RPMI8226 (cell line): ENCODE measurements at places on chromosomes 7 and 10.

- DNase-seq: no peak
These were observed 263.0 kb downstream of the GRID1 start for GRCh38 chr10:86103391-86104101.

DNA sequence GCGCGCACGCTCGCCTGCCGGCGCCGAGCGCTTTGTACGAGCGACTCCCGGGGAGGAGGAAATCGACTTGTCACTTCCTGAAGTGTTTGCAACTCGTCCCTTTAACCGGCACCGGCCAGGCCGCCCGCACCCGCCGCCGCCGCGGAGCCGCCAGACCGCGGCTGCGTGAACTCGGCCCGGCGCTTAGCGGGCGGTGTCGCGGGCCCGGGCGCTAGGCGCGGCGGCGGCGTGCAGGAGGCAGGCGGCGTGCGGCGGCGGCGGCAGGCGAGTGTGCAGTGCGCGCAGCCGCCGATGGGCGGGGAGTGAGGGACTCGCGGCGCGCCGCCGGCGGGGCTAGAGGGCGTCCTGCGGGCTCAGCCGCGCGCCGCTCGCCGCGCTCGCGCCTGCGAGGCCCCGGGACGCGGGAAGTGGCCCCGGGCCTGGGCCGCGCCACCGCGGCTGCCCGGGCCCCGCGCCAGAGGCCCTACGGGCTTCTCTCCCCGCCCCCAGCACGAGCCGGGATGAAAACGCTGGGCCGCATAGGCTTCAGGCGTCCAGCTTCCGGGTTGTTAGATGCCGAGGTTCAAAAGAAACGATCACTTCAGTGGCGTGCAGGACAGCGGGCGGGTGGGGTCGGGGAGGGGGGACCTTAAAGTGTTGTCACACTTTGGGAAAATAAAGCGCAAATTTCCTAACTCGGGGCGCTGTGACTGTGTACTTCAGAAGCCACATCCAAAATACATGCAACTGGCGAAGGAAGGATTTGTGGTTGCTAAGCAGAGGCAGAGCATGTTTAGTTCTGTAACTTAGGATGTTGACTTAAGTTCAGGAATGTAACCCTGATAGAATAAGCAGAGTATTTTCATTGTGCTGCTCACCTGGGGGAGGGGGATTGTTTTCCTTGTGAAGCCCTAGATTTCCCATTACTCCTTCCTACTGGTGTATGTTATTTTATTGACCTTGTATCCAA, at the start of gene FAM53B:
FAM53B (minus strand) TSS at position 277 of the 949 bp plus-strand sequence. CDS start 37,665 bp downstream, outside the sequence.
- peak; percentile 89 for DNase-seq

GRCh38 chr10:75233444-75234016, 2.2 kb downstream of the COMTD1 start:
- no peak for DNase-seq

DNA sequence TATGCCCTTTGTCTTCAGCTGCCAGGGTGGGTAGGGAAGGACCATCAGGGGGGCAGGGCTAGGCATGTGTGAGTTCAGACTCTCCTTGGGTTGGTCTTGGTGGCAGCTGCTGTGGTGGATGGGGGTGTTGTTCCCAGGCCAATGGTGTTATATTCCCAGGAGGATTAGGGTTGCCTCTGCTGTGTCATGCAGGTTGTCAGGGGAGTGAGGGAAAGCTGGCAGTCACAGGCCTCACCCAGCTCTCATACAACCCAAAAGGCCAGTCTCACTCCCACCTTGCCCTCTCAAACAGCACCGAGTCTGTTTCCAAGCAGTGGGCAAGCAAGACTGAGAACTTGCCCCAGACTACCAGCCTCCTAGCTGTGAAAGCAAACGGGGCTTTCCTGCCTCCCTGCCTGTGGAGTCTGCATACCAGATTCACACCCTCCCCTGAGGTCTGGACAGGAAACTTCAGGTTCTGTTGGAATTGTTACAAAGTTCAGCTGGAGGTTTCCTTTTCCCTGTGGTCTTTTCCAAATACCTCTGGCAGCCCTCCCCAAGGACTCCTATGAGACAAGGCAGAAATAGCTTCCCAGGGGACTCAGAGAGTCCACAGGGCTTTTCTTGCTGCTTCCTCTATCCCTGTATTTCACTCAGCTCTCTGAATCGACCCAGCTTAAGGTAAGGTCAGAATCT, 1.4 kb downstream of the HYAL4 start:
- DNase-seq: no peak

GRCh38 chr7:99497766-99498545, 2.1 kb downstream of the ZNF394 start:
- DNase-seq: no peak

DNA sequence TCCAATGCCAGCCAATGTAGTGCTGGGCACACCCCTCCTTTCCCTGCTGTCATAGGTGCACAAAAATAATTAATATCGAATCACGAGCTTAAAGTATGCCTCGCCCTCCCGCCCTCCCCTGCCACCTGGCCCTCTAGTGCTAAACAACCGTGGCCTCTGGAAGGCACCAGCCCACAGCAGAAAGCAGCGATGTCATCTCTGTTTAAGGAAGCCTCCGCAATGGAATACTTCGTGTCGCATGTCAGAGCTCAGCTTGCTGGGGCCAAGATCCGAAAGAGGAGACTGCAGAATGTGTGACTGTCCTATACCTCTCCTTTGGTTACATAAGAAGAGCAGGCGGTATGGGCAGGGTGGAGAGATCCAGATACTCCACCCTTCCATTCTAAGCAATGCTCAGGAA, 71.5 kb downstream of the RHOBTB1 start:
- no peak for DNase-seq

DNA sequence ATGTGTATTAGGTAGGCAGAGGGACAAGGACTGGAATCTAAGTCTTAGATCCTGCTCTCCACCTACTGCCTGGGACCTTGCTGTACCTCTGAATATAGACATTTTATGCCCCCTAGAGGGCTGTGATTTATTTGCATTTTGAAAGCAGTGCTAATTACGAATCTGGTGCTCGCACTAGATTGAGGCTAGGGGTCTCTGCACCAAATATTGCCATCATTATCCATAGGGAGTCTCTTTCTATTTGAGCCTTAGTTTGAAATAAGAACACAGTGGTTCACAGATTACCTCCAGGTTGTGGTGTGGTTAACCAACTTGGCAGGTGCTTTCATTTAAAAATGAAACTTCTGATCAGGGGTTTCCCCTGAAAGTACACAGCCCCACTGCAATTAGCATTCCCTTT, 41.8 kb downstream of the CNNM1 start:
- DNase-seq: peak; percentile 23

DNA sequence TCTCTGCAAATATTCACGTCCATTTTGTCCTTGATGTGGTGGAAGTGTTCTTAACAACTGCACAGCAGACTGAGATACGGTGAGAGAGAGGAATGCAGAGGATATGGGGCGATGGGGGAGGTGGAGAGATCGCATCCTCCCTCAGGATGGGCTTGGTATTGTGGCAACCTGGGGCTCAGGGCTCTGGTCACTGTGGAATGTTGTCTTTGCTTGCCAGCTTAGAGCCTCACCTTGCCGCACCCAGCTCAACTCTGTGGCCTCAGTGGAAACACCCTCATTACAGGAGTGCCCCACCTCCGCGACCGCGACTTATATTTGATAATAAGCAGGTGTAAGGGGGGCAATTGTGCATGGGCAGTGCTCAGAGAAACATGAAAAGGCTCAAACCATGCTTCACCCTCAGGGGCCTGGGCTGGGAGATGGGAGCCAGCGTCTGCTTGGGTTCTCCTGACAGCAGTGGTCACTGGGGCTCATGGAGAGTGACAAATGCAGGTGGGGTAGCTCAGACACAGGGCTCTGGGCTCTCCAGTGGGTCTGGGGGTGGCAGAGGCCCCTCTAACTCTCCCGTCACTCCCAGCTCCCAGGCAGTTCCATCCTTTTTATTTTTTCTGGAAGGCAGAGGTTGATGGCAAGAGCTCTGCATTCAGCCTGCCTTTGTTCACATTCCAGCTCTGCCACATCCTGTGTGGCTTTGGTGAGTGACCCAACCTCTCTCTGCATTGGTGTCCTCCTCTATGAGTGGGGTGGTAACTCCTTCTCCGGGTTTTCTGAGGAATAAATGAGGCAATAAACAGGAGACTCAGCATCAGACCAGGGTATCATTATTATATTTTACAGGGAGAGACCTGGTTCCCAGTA, 43.1 kb upstream of the EMX2 start:
- DNase-seq: no peak

DNA sequence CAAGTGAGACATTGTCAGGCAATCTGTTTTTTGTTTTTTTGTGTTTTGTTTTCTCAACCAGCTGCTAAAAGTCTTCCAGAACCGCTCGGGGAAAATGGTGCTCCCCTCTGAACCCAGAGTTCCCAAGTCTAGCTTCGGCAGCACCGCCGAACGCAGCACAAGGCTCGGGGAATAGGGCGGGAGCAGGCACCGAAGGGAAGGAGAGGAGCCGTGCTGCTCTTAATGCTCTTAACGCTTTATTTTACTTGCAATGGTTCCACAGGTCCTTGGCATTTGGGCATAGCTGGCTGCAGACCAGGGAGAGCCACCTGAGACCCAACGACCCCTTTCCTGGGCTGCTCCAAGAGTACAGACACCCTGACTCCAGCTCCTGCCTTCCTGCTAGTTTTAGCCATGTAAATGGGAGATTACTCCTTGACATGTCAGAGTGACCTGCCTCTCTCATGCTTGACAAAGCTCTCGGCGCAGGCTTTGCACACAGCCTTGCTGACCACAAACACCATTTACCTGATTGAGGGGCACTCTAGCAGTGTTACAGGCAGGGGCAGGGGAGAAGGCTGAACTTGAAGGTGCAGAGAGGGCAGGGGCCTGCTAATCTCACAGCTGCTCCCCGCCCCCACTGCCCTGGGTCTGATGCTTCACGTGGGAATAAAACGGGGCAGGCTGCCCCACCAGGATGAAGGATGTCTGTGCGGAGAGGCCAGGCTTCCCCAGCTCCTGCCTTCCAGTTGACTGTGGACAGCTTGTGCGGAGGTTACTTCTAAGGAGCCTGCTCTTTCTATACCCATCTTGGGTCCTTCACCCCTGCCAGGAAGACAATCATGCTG, 58.6 kb upstream of the EFCAB10 start:
- DNase-seq: no peak

- DNase-seq: no peak
These were observed 99.7 kb downstream of the CSTF2T start for GRCh38 chr10:51599647-51600046.

GRCh38 chr10:109451879-109452278, 471.4 kb downstream of the XPNPEP1 start:
- DNase-seq: no peak

GRCh38 chr7:31020652-31021051, 31.5 kb upstream of the ADCYAP1R1 start:
- DNase-seq: no peak

DNA sequence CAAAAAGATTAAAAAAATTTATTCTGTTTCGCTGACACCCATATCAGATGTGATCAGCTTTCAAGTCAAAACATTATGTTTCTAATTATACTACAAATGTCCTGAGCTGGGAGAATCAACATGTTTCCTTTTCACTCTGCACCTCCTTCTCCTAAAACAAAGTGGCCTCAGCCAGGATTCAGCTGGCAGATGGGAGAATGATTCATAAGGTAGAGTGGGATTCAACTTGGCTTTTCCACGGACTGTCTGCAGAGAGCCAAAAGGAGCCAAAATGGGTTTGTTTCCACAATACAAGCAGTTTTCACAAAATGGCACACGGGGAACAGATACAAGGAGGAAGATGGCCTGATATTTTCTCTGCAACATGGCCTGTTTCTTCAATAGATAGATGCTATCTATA, 376.5 kb upstream of the PRKCQ start:
- DNase-seq: no peak

DNA sequence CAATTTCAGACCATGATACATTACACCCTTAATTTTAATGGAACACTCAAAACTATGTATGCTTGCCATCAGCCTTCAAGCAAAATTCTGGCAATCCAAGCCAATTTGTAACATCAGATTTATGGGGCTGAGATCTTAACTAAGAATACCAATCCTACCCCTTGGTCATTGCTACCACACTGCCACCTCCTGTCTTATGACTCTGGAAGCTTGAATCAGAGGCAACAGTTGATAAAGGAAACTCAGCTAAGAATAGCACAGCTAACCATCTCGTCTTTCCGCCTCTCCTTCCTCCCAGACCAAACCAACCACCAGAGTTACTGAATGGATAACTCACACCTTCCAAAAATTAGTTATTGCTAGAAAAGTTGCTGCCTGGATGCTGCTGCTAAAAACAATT, 7.4 kb downstream of the IGF2BP3 start:
- DNase-seq: no peak

- DNase-seq: no peak
These were observed 68.6 kb downstream of the NRG3 start for GRCh38 chr10:81943583-81943982.

DNA sequence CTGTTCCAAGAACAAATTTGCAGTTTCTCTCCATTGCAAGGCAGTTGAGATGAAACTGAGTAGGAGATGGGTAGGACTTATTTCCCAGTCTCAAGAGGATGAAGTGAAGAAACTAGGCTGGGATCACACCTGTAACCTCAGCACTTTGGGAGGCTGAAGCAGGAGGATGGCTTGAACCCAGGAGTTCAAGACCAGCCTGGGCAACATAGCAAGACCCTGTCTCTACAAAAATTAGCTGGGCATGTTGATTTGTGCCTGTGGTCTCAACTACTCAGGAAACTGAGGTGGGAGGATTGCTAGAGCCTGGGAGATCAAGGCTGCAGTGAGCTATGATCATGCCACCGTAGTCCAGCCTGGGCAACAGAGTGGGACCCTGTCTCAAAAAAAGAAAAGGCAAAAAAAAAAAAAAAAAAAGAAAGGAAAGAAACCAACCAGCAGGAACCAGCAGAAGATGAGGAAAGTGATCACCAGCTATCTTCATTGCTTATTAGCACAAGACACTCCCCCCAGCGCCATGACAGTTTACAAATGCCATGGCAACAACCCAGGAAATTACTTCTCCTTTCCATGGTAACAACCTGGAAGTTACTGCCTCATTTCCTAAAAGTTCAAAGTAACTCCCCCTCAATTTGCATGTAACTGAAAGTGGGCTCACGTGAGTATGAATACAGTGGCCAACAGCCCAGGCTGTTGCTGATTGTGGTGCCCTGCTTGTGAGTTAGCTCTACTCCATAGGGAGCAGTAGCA, 18.3 kb upstream of the ST8SIA6 start:
- DNase-seq: no peak

DNA sequence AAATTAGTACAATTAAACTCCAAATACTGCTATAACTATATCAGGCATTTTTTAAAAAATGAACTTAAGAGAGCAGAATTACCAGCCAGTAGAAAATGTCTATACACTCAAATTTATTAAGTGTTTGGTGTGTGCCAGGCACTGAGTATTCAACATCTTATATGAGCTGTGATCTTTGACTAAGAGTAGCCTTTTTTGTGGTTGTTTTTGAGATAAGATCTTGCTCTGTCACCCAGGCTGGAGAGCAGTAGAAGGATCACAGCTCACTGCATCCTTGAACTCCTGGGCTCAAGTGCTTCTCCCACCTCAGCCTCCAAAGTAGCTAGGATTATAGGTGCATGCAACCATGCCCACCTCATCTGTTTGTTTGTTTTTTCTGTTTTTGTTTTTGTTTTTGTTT, 102.5 kb upstream of the CELF2 start:
- DNase-seq: no peak

- no peak for DNase-seq
These were observed 87.0 kb downstream of the SKAP2 start for GRCh38 chr7:26777385-26777784.
